ENCODE measurements at places on chromosomes 2 and 18.

DNA sequence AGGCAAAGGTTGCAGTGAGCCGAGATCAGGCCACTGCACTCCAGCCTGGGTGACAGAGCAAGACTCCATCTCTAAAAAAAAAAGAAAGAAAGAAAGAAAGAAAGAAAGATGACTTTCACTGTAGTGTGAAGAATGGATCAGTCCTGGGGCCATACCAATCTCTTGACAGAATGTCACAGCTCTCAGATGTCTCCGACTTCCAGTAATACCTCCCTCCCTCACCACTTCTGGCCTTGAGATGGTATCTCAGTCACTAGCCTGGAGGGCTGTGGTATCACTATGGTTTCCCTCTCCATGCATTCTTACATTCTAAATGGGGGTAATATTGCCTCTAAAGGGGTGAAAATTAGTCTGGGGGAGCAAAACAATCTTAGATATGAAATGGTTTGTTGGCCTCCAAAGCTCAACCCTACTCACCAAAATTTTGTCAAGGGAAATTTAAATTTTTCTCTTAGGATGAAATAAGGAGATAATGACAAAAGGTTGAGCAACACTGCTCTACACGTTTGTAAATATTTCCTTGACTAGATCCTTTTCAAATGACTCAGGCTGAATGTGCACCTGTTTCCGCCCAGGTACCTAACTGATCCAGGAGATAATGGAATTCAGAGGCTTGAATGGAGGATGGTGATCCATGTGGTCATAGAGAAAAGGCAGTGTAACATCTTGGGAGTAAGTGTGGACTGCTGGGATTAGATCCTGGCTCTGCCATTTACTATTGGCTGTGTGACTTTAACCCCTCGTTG lies 19.9 kb upstream of the SPRED2 start:
- no peak for DNase-seq

GRCh38 chr2:84515788-84516187 lies 510 bp upstream of the DNAH6 start:
- no peak for DNase-seq

DNA sequence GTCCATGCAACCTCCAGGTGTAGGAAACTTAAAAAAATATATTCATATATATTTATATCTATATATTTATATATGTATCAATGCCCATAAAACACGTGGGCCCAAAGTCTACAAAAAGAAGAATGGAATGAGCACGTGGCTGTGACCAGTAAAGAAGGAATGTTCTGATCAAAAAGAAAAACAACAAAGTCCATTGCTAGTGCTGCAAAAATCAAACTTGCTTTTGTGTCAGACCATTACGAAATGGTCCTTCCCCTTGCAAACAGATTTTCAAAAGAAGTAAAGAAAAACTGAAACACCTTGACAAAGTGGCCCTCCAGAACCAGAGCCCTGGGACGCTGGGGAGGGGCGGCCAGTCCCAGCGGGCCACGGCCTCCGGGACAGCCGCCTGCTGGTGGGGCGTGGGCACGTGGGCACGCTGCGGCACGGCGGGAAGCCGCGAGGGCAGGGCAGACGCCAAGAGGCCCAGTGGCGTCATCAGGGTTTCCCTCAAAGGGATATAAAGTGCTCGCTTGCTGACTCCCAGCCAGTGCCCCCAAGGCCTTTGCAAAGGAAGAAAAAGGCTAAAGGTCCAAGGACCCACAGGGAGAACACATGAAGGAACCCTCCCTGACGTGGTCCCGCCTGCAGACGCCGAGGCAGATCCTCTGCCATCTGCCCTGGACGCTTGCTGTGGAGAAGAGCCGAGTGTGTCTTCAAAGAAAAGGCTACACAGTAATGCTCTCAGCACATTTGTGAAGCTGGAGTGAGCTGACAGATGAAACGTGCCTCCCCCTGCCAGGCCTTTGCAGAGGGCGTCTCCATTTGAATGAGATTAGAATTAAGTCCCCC lies 201.8 kb downstream of the TWIST2 start:
- no peak for DNase-seq

GRCh38 chr2:164479460-164479859 lies 141.8 kb downstream of the GRB14 start:
- DNase-seq: no peak

GRCh38 chr18:35511428-35511827 lies 13.7 kb upstream of the INO80C start:
- DNase-seq: no peak

DNA sequence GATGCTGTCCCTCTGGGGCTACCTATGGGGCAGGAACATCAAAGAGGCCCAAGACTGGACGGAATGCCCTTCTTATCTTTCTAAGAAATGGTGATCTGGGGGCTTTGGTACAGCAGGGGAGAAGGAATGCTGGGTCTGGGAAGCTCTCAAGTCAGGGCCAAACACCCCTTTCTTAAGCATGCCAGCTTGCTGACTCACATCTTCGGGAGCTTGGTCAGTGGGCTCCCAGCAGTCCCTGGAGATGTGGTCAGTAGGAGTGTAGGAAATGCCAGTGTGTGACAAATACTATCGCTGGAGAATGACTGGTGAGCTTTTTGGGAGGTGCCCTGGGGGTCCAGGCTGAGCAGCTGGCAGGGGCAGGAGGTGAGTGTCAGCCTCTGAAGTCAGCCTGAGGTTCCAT lies 105.0 kb upstream of the CDC42EP3 start:
- no peak for DNase-seq

DNA sequence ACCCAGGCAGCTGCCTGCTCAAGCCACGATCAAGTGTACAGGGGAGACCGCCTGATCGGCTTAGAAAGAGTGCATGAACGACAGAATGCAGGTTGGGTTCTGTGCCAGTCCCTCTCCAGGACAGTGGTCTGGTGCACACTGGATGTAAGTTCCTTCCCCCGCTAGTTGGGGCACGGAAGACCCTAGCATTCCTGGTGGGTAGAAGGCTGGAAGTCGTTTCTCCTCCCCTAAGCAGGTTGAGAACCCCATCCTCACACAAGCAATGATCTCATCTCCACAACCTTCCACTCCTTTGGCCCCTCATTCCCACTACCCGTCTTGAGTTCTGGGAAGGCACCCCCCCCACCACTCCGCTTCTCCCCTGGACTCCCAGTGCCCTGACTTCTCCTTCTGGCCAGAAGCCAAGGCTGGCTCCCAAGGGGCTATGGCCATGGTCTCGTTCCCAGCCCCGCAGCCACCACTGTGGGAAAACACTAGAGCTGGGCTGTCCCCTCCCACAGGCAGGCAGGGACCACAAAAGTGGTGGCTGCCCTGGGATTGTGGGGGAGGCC lies 1.4 kb upstream of the ANKRD39 start:
- no peak for DNase-seq

DNA sequence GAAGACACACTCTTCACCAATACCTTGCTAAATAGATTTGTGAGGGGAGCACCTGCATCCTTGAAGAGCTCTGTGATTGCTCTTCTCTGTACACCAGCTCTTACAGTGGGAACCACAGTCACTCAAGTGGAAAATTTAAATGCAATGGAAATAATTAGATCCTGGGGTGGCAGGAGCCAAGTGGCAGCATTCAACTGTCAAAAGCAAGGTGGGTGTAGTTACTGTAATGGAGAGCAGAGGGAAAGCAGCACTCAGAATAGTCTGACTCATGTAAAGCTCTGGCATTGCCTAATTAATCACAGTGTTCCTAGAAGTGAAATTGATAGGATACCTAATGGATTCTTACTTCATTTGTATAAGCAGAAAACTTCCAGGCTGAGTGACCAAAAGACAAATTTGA lies 245.8 kb downstream of the KCNE4 start:
- DNase-seq: no peak

- DNase-seq: no peak
Measured at GRCh38 chr2:101446869-101447268, 28.0 kb downstream of the RFX8 start.

GRCh38 chr2:181954538-181954883 lies 31.1 kb upstream of the PPP1R1C start:
- DNase-seq: no peak

- no peak for DNase-seq
Measured at GRCh38 chr18:11663439-11664029, 25.5 kb upstream of the GNAL start.

GRCh38 chr2:196086517-196087368 lies 18.1 kb upstream of the DNAH7 start:
- no peak for DNase-seq

GRCh38 chr2:157835425-157835824 lies 40.7 kb downstream of the ACVR1 start:
- DNase-seq: no peak

- DNase-seq: no peak
Measured at GRCh38 chr2:228474466-228474865, 293.0 kb upstream of the SPHKAP start.

GRCh38 chr18:3604498-3605408 lies 154.8 kb downstream of the TGIF1 start:
- peak; percentile 93 for DNase-seq

DNA sequence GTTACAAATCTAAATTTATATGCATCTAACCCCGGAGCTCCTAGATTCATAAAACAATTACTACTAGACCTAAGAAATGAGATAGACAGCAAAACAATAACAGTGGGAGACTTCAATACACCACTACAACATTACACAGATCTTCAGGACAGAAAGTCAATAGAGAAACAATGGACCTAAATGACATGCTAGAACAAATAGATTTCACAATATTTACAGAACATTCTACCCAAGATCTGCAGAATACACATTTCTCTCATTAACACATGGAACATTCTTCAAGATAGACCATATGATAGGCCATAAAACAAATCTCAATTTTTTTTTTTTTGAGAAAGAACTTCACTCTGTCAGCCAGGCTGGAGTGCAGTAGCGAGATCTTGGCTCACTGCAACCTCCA lies 37.8 kb downstream of the COPS9 start:
- no peak for DNase-seq

DNA sequence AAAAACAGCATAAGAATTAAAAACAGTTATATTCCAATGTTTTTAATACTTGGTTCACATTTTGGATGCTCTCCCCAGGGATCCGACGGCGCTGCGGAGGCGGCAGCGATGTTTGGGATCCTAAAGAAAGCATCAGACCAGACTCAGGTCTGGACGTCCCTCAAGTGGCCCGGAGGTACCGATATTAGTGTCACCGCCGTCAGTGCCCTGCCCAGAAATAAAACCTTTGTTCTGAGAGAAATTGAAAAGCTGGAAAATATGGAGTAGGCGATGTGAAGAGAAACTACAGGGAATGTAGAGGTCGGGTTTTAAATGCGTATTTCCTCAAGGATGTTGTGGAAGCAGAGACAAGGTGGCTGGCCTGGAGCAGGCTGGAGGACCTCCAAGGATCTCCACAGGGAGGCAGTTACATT lies 683 bp upstream of the TBC1D8 start:
- DNase-seq: no peak

DNA sequence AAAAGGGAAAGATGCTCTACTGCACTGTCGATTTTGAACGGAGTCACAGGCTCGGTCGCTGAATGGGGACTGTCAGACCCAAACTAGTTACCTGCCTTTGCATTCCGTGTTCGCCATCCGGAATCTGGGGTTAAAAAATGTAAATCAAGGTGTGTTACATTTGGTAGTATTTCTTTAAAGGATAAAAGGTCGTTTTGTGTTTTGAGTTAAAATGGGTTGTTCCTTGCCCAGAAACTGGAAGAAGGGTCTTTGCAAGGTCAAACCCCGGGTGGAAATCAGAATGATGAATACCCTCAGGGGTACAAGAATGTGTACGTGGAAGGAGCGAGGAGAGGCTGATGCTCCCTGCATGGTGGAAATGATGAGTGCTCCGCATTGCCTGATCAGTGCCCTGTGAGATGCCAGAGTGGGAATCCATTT lies 1.0 kb downstream of the VSNL1 start:
- DNase-seq: no peak

GRCh38 chr2:146837857-146838256 lies 1007.0 kb upstream of the ACVR2A start:
- DNase-seq: no peak

DNA sequence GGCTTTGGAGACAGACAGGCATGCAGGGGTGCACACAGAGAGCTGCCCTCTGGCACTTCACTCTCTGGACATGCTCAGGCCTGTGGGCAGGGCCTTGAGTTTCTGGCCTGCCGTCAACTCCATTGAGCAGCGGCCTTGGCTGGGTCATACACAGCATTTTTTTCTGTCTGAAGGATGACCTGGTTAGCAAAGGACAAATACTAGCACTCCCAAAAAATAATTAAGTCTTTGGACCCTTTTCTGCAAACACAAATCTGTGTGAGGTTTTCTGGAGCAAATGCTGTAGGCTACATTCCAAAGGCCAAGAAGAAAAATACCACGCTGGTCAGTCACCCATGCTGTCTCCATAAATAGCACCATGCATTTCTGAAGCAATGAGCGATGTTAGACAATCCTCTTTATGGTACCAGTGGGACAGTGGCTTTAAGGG lies 124.7 kb upstream of the CTAGE1 start:
- DNase-seq: no peak

DNA sequence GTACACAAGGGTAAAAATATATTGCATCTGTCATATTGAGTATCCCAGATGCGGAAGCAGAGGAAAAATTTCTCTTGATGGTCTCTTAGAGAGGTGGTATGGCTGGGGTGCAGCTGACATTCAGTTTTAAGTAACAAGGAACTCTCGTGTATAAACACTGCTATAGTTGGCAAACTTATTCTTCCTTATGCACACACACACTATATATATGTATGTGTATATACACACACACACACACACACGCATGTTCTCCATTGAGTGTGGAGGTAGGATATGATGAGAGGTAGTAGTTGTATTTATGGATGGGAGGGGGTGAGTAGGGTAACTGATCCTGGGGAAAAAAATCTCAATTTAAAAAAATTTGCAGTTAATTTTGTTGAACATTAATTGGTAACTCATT lies 10.6 kb downstream of the PHLPP1 start:
- DNase-seq: no peak

- no peak for DNase-seq
Measured at GRCh38 chr2:49988816-49989215, 834.5 kb upstream of the FSHR start.

- DNase-seq: no peak
Measured at GRCh38 chr2:189726271-189726670, 36.3 kb downstream of the OSGEPL1 start.

DNA sequence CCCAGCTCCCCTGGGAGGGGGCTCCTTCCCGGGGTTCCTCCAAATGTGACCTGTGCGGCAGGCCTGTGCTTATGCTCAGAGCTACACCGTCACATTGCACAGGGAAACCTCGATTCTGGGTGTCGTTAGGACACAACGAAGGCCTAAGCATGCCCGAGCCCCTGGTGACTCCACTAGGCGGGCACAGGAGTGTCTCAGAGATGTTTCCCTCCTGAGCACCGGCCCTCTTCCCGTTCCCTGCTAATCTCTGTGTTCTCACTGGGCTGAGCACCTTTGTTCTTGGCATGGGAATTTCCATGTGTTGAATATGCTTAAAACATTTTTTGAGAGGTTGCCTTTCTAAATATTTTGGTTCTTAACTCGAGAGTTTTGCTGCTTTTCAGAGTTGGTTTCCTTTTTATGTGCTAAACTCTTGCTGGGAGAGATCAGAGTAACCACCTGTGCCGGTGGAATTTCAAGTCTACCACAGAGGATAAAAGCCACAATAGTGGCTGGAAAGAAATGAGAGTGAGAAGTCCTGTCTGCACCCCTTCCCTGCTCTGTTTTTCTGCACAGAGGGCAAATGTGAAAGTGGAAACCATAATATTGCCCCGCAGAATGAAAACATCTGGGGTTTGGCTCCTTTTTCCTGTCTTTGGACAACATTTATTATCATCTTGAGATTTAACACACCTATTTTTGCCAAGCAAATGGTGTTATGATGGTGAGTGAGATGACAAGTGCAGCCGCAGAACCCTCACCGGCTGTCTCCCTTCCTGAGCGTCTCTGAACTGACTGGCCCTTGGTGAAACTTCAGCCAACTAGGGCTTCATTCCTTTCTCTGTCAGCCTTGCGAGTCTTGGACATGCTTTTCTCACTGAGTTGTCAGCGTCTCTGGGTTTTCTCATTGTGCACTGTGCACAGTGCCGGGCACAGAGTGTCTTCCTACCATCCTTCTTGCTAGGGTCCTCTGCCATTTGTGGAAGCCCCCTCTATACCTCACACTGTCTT lies 154.1 kb downstream of the VAPA start:
- no peak for DNase-seq

Data from GF-D8 (cell line).